ENCODE measurements at places on chromosomes 11 and 22. TPM values are rescaled to one million over a fixed set of nuclear protein-coding genes. Genes with fewer than 3 reads are reported as not detected.

DNA sequence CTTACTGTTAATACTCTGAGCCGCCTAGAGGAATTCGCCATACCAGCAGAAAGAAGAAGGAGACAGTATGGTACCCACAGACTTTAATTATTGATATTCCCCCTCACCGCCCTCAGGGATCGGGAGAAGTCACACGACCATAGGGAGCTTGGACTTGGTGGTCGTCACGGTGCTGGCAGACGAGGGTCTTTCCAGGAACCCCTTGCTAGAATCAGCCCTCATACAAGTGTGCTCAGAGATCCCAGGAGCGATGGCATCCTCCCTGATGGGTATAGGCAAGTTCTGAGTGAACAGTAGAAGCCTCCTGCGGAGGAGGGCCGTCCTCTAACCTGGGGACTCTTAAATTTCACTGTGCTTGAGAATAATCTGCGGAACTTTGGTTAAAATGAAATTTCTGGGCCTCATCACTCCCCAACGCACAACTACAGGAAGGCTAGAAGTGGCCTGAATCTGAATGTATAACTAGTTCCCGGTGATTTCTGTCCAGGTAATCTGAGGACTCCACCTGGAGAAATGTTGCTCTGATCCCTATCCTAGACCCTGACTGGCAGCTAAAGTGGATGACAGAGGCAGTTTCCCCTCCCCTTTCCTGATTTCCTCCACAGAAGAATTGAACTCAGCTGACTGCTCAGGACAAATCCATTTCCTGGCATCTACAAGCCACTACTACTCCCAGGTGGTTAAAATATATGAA is 4.5 kb downstream of the VSIG2 start:
- DNase-seq: no peak

DNA sequence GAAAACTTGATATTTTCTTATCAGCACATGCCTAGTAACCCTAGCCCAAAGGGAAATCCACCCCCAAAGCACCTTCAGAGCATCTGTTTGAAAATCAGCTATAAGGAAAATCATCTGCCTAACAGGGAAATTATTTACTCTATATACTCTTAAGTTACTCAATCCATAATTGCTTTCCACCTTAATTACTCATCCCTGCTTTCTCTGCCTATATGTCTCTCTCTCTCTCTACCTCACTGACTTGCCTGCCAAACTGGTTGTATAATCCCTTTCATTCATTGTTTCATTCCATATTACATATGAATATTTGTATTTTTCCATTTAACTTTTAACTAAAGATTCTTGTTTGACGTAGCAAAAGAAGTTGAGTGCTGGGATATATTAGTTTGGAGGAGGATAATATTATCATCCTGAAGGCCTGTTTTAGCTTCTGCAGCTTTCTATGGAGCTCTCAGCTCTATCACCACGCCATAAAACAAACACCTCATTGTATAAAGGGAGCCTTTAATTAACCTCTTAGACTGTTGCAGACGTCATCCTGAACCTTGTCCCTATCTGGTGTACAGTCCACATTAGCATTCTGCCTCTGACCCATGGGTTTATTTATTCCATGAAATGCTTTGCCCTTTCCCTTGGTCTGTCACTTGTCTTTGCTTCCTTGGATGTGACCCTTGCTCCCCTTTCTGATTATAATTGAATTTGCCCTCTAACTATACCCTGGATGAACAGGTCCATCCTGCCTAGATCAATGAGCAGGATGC is 98.9 kb downstream of the INSC start:
- DNase-seq: no peak

ACRV1 gene
- total RNA-seq: not detected

NEFH gene
- total RNA-seq: 0.16 TPM

DNA sequence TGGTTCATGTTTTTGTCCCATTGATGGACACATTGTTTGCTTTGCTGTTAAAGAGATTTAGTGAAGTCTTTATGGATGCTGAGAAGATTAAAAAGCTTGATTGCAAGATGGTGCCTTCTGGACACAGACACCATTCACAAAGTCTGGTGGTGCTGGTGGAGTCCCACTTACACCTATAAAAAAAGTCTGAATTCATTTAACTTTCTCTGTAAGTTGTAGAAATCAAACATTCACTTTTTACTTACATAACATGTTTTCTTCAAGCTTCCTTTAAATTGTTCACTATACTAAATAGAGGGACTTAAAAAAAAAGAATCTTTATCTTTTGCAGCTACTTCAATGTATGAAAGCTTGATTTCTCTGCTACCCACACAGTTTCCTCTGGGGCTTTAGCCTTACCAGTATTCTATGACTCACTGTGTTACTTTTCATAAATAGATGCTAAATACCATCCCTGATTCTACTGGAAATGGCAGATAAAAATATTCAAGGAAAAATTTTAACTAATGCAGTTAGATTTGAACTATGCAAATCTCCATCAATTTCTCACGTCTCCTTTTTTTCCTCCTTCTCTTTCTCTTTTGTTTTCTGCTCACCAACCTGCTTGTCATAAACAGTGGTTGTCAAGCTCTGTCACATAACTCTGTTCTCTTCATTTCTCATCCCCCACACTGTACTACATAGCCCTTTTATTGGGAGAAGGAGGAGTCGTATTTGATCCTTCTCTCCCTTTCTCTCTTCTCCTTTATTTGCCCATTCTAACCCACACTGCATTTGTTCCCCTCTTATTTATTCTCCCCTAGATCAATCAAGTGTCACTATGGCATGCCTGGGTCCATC is 89.7 kb downstream of the FAM76B start:
- DNase-seq: no peak
